ENCODE measurements at places on chromosomes 12 and 14. TPM values are rescaled to one million over a fixed set of nuclear protein-coding genes. Genes with fewer than 3 reads are reported as not detected.

The PLXNC1 gene
- total RNA-seq, result 0.23 TPM

The CLEC9A gene
- not detected for total RNA-seq

The LRTM2 gene
- total RNA-seq, result not detected

The ADGRD1 gene
- total RNA-seq, result 0.17 TPM

The P2RX7 gene
- total RNA-seq, result 8.8 TPM

The CLEC2A gene
- total RNA-seq, result not detected

The SYCP3 gene
- total RNA-seq, result not detected

The PDE3A gene
- total RNA-seq, result 3.1 TPM

The CD163L1 gene
- total RNA-seq, result 5.4 TPM

The FAIM2 gene
- total RNA-seq, result not detected

The HOXC6 gene
- total RNA-seq, result 0.05 TPM

The GPR162 gene
- total RNA-seq, result 0.93 TPM

The KRAS gene
- 41.8 TPM for total RNA-seq

The SLC10A1 gene
- total RNA-seq, result not detected

The NID2 gene
- 39.2 TPM for total RNA-seq

The MMP19 gene
- 0.68 TPM for total RNA-seq

The CLEC4C gene
- total RNA-seq, result not detected
